ENCODE measurements at places on chromosomes 6 and 20.

- no peak for DNase-seq
Observed at GRCh38 chr6:31125586-31126363, 5.5 kb upstream of the CDSN start.

DNA sequence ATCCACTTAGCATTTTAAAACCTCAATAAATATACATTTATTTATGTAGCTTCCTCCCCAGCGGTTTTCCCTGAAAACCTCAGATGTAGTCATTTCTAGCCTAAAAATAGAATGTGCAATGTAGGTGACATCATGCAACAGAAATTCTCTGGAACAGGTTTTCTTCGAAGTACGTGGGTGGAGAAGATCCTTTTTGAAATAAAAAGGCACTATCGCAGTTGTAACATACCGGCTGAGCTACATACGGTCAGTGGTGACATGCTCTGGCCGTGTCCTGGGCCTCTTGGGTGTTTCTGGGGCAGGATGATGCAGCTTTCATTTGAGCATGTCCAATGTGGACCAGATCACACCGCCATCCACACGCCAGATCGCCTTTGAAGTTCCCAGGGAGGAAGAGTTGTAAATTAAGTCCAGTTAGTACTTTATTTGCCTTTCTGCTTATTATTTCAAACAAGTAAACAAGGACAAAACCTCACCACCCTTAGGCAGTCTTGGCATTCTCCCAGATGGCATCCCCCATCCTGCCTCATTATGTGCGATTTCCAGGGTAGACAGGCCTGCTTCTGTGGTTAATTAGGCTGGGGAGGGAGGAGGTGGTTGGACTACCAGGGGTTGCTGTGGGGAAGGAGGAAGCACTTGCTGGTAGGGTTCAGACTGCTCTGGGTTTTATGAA, 109.5 kb upstream of the CLDN20 start:
- DNase-seq = peak; percentile 54

- DNase-seq = no peak
Observed at GRCh38 chr6:24822696-24823095, 24.0 kb upstream of the ARMH2 start.

- DNase-seq = no peak
Observed at GRCh38 chr6:132731086-132731485, 17.2 kb upstream of the VNN1 start.

GRCh38 chr6:43823879-43824702, 54.1 kb downstream of the VEGFA start:
- no peak for DNase-seq

DNA sequence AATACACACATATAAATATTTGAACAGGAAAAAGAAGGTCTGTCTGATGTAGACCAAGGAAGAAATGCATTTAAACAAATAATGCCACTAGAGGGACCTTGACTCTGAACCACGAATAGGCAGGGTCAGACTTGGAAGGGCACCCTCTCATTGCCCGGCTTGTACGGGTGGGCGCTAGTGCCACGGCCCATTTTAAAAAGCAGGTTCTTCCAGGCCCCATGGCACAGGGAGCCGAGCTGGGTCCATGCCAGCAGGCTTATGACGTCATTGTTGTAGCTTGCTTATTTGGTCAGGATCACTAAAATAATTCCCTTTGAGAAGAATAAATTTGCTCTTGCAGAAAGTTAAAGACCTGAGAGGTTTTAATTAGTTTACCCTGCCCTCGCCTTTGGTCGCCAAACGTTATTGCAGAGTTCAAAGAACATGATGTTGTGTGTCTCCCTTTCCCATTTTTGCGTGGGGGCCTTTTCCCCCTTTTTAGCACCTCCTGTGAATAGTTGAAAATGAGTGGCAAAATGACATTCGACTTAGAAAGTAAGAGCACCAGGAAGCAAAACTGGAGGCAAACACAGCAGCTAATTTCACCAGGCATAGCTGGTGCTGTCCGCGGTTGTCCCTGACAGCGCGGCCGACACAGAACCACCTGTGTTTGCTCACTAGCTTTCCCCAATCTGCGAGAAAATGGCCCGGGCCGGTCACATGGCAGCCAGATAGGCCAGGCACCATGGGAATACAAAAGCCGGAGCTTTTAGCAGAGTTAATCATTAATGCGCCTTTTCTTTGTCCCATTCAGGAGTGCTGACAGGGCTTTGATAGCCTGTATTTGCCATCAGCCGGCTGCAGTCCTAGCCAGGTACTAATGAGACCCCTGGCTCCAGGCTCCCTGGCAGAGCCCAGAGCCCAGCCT, 93.8 kb downstream of the FOXA2 start:
- DNase-seq = no peak

DNA sequence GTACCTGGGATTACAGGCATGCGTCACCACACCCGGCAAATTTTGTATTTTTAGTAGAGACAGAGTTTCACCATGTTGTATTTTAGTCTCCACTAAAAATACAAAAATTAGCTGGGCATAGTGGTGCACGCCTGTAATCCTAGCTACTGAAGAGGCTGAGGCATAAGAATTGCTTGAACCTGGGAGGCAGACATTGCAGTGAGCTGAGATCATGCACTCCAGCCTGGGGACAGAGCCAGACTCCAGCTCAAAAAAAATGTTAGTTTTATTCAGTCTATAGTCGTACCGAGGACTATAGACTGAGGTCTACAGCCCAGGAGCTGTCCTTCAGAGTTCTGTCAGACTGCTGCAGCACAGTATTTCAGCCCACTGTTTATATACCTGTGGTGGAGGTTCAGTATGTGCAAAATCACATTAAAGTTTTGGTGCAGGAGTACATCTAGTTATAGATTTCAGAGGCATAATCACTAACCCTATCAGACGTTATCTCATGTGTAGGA, 3.6 kb upstream of the CASP8AP2 start:
- DNase-seq = no peak

GRCh38 chr6:1435806-1436205, 46.4 kb downstream of the FOXF2 start:
- no peak for DNase-seq

- DNase-seq = no peak
Observed at GRCh38 chr6:121216928-121217327, 117.4 kb downstream of the TBC1D32 start.

- DNase-seq = no peak
Observed at GRCh38 chr6:96466147-96466863, 55.3 kb upstream of the UFL1 start.

- DNase-seq = no peak
Observed at GRCh38 chr20:24798930-24799705, 150.0 kb upstream of the CST7 start.

DNA sequence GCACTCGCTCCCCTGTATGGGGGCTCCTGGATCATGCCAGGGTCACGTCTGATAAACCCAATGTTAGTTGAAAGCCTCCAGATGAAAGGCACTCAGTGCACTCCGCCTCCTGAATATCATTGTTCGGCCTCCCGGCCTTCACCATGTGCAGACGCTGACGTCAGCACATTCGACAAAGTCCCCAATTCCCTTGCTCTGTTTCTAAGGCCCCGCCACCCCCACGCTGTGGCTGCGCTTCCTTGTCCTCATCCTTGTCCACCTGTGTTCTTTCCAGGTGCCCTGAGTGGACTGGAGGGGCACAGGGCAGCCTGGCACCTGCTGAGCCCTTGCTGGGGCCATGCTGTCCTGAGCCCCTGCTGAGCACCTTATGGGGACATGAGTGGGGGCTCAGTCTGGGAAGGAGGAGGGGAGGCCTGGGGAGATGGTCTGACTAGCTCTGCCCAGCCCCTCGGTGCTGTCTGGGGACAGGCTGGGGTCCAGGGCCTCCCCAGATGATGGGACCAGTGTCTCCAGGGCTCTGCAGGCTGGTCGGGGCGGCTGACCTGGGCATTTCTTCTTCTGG, 9.8 kb upstream of the BHLHE23 start:
- no peak for DNase-seq

DNA sequence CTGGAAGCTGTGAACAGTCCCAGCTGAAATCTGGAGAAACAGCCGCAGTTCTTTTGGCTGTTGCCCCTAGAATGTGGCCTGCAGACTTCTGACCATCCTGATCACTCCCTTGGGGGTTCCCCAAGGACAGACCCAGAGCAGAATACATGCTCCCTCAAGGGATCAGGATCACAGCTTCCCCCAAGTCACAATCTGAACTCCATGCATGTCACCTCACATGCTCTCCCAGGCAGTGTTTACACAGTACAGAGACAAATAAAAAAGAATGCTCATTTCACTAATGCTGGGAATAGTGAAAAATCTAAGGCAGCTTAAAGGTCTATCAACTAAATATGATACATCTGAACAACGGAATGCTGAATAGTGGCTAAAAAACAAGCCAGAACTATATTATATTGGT, 20.5 kb downstream of the SPAG4 start:
- no peak for DNase-seq

DNA sequence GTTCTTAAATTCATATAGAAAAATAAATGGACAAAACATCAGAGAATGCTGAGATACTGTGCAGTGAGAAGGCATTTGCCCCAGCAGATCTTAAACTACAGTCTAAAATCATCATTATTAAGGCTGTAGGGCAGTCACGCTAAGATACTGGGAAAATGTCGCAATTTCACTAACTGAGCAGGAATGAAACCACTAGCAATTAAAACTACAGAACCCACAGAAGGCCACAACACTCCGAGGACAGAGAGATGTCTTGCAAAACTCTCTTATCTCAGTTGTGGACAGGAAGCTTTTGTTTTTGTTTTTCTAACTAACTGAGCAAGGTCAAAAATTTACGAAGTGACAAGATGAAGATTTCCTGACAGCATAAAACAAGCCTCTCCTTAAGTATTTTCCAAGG, 18.2 kb downstream of the GNAS-AS1 start:
- no peak for DNase-seq

DNA sequence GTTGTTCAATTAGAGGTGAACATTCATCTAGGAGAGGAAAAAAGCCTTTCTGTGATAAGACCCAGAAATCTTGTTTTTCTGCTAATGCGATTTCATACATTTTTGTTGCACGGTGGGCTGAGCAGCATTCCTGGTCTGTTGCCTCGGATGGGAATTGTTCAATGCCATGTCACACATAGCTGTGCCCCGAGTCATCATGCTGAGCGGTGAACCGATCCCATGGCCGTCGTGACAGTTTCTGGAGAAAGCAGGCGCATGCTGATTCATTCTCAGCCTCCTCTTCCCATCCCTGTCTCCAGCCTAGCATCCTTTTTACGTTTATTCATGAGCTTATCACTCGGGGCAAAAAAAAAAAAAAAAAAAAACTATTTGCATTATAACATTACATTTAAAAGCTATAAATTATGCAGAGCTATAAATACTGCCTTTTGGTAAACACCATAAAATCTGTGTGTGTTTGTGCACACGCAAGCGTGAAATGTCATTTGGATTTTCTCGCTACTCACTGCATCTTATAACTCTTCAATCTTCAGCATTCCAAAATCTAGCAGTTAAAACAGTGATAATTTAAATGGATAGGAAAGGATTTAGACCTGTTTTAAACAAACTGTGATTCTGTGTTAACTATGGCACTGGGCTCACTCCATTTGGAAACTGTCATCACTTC, 58.9 kb upstream of the IFNGR1 start:
- DNase-seq = no peak

DNA sequence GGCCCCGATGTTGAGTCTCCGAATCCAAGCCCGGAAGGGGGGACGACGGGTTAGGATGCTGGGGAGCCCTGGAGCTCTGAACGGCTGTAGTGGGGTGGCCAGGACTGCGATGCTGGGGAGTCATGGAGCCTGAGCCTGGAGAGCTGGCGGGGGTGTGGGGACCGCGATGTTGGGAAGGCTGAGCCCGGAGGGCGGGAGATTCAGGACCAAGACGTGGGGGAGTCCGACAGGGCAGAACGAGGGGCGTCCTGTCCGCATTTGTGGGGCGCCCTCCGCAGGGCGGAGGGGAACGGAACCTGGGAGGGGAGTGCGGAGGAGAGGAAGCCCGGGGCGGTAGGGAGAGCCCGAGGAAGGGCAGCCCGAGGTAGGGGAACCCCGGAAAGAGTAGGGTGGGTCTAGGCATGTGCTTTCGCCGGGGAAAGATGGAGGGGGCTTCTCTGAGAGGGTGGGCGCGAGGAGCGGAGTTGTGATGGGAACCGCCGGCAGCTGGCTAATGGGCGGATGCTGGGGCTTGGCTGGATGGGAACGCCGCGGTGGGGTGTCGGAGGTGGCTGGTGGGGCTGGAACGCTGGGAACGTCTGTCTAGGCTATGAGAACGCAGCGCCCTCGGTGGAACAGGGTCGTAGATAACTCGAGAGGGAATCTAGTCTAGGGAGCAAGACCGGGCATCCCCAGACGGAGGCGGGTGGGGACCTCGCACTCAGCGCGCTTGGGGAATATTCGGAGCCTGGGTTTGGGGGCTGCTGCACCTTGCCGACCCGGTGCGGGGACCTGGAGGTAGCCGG, 684 bp downstream of the PAQR8 start:
- peak; percentile 49 for DNase-seq

- DNase-seq = no peak
Observed at GRCh38 chr20:41050361-41051008, 21.9 kb downstream of the TOP1 start.

- no peak for DNase-seq
Observed at GRCh38 chr6:63785006-63785405, 149.4 kb downstream of the PHF3 start.

DNA sequence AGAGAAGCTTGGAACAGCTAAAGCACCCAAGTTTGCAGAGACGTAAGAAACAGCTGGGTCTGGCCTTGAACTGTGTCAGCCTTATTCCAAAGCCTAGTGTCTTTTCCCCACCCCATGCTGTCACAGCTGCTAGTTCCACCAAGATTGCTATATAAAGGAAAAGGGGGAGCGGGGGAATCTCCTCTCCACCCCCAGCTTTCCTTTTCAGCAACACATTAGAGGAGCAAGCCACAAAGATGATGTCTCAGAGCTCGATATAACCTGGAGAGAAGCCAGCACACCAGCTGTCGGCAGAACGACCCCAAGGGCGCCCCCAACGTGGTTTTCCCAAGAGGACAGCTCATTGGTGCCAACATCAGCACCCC, 36.5 kb downstream of the ATP9A start:
- DNase-seq = no peak

GRCh38 chr6:22206106-22206505, 90.7 kb downstream of the PRL start:
- no peak for DNase-seq

DNA sequence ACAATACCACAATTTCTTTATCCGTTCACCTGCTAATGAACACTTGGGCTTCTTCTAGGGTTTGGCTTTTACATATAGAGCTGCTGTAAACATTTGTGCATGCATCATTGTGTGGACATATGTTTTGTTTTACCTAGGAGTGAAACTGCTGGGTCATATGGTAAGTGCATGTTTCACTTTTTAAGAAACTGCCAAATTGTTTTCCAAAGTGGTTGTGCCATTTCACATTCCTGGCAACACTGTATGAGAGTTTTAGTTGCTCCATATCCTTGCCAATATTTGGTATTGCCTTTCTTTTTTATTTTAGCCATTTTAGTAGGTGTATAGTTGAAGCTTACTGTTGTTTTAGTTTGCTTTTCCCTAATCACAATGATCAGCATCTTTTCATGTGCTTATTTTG, 14.1 kb upstream of the RPN2 start:
- DNase-seq = no peak

- no peak for DNase-seq
Observed at GRCh38 chr6:152598901-152599537, 38.1 kb downstream of the SYNE1 start.

All from activated CD4-positive, alpha-beta memory T cell treated with anti-CD3 and anti-CD28 coated beads, Interleukin-2, amount 10 ng/mL, durations not matched to agents 7 days and 5 days (primary cell).